GM04504 (cell line): ENCODE measurements at places on chromosomes 2 and 18.

- DNase-seq: no peak
Measured at GRCh38 chr2:26852405-26853306, 4.7 kb downstream of the DPYSL5 start.

DNA sequence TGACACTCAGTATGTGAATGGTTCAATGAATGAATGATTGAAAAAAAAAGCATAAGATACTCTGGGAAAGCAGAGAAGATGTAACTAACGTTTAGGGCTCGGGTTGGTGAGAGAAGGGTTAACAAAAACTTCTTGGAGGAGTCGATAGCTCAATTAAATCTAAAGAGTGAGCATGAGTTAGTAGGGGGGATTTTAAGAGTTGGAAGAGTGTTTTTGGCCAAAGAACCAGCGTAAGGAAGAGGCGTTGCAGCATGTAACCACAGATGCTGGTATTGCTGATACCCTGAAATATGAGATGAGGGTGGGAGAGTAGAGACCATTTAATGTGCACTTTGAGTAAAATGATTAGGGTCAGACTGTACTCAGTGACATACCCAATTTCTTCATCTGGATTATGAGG is 14.5 kb downstream of the ARHGAP28 start:
- no peak for DNase-seq

DNA sequence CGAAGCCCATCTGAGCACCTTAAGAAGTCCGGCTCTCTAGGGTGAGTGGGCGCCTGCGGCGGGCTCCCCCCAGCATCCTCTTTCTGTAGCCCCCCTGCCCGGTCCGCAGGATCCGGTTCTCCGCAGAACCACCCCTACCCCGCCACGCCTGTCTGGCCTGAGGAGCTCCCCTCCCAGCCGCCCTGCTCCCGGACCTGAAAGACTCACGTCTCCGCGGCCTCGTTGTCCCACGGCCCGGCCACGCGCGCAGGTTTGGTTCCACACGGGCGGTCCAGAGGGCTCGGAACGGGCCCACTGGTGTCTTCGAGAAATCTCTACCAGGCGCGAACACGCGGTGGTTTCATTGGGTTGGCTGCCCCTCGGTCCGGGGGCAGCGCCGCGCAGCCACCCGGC is 237 bp downstream of the SLC39A6 start:
- no peak for DNase-seq

- DNase-seq: no peak
Measured at GRCh38 chr2:157431176-157431575, 12.7 kb downstream of the CYTIP start.

DNA sequence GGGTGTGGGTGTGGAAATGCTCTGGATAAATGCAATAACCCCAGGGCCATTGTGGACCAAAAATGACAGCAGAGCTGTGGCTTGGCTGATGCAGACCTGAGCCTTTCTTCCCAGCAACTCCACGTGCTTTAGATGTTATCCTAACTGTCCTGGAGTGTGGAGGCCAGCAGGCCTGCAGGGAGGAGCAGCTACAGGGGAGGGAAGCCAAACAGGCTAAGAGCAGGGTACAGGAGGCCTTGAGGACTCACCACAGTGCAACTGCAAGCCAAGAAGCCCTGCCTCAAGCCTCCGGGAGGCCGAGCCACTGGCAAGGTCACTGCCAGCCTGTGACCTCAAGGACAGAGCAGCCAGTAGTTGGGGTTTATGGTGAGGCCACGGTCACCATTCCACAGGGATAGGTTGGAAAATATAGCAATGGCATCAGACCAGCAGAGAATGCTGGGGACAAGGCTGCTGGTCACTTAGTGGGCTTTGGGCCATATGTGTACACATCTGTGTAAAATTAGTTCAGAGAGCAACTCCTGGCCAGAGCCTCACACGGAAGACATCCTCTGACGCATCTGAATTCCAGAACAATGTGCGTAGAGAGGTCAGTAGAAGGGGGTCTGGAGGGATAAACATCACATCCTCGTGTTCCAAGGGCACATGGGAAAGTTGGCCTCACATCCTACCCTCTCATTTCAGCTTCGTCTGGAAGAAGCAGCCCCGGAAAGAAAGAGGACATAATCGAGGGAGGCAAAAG is 76.2 kb upstream of the UPP2 start:
- peak; percentile 86 for DNase-seq

DNA sequence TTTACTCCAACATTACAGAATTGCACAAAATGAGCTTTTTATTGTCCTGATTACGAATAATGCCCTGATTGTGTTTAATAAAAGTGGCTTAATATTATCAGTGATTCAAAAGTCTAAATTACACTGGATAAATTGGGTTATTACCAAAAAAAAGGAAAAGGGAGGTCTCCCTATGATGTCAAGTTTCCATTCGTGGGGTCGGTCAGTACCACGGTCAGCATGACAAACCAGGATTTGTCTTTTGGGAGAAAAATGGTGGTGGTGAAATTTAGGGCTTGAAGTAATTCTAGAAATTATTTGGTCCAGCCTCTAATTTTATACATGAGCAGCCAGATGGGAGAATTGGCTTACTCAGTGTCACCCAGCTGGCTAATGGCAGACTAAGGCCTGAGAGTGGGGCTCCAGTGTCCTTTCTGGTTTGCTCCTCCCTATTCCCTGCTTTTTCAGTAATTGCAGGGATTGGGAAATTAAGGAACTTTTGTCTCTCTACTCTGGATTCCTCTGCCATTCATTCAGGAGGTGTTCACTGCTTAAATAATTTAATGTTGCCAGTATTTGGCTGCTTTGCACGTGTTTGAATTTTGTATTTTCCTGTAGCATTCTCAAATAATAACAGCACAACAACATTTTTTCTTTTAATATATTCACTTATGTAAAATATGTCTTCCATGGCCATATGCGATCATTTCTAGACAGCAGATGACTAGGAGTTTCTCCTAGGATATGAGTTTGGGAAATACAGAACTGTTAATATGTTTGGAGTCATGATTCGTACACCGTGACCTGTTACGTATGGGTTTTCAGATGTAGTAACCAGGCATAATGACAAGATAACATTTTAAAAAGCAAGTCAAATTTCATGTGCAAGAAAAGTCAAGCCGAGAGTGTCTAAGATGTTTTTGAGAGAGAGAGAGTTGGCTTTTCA is 128.9 kb upstream of the NOSTRIN start:
- no peak for DNase-seq
